ENCODE measurements at places on chromosomes 2 and 18.

DNA sequence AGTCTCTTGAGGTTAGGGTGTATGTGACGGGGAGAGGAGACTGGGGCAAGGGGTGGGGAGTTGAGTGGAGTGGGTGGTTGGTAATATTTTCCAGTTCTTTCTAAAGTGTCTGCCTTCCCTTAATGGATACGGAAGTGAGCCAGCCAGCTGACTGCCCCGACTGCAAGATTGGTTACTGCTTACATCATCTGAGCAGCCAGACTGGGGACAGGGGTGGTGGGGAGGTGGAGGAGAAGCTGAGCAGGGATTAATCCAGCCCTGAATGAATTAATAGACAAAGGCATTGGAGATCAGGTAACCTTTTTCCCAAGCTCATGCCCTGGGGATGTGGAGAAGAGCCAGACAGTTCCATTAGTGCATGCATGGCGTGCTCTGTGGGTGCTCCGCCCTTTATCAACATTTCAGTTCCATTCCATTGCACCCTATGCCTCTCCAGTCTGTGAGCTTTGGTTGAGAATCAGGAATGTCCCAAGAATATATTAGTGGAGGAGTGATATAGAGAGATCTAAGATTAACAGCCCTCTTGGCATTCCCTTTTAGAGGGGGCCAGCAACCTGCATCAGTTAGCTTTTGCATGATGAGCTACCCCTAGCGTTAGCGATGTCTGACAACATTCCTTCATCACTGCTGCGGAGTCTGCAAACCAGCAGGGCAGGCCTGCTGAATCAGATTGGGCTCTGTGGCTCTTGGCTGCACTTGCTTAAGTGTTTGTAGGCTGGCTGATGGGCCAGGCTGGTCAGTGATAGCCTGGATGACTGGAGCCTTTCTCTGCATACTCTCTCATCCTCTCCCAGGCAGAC lies 67.4 kb downstream of the TNP1 start:
- DNase-seq: no peak

- no peak for DNase-seq
Measured at GRCh38 chr2:16038621-16039020, 98.3 kb downstream of the MYCN start.

GRCh38 chr2:57126410-57126809 lies 920.2 kb upstream of the VRK2 start:
- no peak for DNase-seq

GRCh38 chr2:100033976-100034375 lies 108.4 kb downstream of the AFF3 start:
- no peak for DNase-seq

- DNase-seq: no peak
Measured at GRCh38 chr18:57595347-57595746, 8.8 kb upstream of the FECH start.

- DNase-seq: no peak
Measured at GRCh38 chr2:17791121-17791816, 25.0 kb upstream of the MSGN1 start.

- DNase-seq: no peak
Measured at GRCh38 chr2:178251151-178251955, 57.0 kb downstream of the OSBPL6 start.

- DNase-seq: no peak
Measured at GRCh38 chr2:168901003-168901402, at the start of gene G6PC2. TSS of gene G6PC2 (plus strand) at chr2:168901291. CDS start at chr2:168901332, 41 bp downstream.

DNA sequence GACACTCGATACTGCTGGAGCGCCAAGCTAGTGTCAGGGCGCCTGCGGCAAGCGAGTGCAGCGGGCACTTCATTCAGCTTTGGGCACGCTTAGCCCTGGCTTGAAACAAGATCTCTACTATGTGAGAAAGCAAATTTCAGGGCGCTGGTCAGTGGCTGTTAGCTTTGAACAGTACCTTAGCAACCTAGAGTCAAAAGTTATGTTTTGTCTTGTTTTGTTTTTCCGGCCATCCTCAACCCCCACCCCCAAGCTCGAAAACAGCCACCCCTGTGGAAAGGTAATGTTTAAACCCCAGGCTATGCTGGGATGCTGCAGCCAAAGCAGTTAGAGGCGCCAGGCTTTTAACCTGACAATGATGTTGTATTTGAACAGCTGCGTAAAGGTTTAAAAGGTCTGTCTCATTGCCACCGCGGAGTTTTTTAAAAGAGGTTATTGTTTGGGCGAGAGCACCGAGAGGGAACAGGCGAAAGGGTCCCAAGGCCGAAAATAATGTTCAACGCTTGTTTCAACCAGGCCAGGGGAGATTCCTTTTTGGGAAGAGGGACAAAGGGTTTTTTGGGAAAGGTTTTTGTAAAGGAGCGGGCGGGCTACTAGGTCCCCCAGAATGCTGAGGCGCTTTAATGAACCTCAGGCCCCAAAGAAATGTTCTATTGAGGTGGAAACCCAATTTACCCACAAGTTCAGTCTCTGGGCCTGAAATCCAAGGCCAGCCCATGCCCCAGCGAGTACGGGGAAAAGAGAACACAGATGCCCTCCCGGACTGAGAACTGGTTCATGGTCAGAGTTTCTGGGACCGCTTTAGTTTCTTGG lies 2.3 kb upstream of the HOXD10 start:
- no peak for DNase-seq

DNA sequence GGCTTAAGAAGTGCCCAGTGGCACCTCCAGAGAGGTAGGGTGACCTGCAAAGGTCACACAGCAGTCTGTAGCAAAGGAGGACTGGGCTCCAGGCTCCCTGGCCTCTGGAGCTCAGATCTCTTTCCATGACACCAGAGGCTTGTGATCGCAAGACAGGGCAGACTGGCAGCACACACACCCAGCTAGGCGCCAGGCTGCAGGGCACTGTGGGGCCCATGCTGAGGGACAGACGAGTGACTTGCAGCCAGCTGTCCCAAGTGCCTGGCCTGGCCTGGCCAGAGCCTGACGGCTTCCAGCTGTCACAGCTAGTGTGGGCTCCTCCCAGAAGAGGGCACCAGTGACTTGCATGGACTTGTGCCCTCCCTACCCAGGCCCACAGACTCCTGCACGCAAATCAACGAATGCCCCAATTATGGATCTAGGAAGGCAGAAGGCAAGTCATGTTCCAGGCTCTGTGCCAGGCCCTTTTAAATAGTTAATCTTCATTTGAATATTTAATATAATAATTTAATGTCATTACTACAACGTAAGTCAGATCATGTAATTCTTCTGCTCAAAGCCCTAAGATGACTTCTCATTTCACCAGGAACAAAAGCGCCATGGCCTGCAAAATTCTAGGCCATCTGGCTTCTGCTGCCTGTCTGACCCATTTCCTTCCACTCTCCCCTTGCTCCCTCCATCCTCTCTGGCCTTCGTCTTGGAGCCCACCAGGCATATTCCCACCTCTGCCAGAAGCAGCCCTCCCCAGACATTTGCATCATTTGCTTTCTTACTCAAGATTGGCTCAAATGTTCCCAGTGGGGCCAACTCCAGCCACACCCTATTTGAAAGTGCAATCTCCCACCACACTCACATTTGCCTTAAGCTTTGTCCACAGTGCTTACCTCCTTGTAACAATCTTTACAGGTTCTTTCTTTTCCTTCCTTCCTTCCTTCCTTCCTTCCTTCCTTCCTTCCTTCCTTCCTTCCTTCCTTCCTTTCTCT lies 3.7 kb upstream of the SPEG start:
- DNase-seq: no peak

GRCh38 chr18:29028560-29028959 lies 851.6 kb upstream of the CDH2 start:
- no peak for DNase-seq

DNA sequence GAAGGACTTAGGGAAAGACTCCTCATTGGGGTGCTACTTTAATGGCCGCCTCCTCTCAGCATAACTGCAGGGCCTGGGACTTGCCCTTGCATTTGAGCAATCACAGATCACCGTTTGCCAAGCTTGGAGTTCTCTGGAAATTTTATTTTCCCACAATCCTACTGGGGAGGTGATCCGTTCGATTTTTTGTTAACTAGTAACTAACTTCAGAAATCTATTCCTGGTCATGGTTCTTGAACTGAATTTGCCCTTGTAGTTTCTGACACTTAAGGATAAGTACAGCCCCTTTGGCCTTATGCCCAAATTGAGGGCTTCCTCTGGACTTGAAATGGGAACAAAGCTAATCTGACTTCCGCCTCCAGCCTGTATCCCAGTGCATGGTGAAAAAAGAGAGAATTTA lies 60.5 kb upstream of the ST3GAL5 start:
- DNase-seq: no peak

DNA sequence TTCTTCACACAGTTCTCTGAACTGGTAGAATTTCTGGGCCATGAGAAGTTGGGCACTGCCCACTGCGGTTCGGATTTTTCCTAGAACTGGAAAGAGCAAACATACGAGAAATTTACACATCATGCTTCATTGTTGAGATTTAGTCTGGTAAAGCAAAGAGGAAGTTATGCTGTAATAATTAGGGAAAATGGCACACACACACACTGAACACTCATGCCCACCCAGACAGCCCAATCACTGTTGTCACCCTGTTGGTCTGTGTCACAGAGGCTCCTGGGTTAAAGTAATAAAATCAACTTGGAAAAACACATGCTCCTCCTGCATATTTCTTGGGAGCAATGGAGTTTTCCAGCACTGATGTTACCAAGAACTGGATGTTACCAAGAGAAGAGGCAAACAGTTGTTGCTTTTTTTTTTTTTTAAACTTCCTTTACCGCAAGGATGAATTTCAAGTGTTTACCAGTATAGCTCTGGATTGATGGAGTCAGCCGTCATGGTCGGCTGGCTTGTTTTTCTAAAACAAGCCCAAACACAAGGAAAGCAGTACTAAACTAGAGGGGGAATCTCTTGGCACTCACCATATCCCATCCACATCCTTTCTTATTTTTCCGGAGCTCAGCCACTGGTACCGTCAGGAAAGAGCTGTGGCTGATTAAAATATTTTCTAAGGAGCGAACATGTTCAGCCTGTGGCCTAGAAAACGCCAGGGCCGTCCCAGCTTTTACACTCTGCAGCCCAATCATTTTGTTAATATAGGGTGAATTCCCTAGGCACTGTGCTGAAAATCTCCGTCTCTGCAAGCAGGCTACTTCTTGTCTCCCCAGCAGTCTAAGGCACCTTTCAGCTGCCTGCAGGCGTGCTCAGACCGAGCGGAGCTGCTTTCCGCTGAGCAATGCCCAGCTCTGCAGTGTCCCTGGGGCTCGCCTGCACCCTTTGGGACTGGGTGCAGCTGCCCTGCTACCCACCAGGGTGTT lies 58.9 kb downstream of the TGIF1 start:
- no peak for DNase-seq

GRCh38 chr2:44550561-44550960 lies 188.8 kb downstream of the CAMKMT start:
- DNase-seq: no peak

GRCh38 chr2:126880817-126881216 lies 17.9 kb upstream of the TEX51 start:
- no peak for DNase-seq

Measured in stimulated activated CD4-positive, alpha-beta T cell treated with anti-CD3 and anti-CD28 coated beads, Interleukin-4, amount 100 ng/mL, for 24 hours (primary cell).